ENCODE measurements at places on chromosomes 2 and 18.
A peak's percentile ranks its signal among the peaks of the same experiment; 100 is the strongest.

GRCh38 chr2:239587841-239588240, 187.0 kb upstream of the HDAC4 start:
- no peak for DNase-seq

- no peak for DNase-seq
Measured at GRCh38 chr18:59704146-59704545, 6.9 kb upstream of the CCBE1 start.

DNA sequence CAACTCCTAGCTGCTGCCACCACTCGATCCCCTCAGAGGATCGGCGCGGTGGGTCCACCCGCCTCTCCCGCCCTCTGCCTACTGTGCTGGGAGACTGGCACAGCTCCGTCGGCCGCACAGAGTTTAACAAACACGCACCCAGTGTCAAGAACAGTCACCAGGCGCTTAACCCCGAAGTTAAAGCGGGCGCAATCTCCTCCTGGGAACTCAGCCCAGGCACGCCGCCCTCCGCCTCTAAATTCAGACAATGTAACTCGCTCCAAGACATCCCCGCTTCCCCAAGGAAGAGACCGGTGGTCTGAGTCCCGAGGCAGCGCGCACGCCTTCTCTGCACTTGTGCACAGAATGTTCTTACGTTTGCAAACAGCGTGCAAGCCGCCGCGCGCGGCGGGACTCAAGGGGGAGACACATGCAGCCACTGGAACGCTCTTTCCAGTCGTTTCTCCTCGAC, 533 bp downstream of the CXCR4 start:
- DNase-seq: peak; percentile 63

DNA sequence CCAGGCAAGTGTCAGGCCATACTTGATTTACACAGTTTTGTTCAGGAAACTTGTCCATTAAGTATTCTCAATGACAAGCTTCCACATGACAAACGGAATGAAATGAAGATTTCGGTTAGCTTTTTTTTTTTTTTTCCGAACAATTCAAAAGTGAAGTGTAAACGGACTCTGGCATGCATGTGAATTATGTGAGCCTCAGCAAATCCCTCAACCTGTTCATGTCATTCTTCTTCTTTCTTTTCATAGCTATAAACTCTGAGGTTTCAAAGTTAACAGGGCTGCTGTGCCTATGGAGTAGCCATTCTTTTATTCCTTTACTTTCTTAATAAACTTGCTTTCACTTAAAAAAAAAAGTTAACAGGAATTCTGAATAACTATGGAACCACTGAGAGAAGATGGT, 110.3 kb downstream of the NOL10 start:
- no peak for DNase-seq

- DNase-seq: no peak
Measured at GRCh38 chr2:86011449-86011941, 94.2 kb downstream of the POLR1A start.

DNA sequence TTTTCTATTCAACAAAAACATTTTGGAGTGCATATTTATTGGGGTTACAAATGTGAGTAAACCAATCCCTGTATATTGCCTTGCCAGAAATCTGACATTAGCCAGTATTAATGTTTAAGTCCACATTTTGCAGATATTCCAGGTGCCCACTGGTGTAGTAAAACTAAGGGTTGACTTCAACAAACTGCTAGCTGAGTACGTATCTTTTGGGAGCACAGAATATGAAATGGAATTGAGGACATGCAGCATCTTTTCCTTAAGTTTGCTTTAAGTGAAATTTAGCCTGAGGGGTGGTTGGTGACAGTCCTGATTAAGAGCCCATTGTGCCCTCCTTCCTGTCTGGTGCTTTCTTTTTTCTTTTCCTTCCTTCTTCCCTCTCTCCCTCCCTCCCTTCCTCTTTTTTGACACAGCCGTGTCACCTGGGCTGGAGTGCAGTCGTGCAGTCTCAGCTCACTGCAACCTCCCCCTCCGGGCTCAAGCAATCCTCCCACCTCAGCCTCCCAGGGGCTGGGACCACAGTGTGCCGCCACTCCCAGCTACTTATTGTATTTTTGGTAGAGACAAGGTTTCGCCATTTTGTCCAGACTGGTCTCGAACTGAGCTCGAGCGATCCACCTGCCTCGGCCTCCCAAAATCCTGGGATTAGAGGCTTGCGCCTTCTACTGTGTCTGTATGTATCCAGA, 1.6 kb downstream of the NUP35 start:
- no peak for DNase-seq

DNA sequence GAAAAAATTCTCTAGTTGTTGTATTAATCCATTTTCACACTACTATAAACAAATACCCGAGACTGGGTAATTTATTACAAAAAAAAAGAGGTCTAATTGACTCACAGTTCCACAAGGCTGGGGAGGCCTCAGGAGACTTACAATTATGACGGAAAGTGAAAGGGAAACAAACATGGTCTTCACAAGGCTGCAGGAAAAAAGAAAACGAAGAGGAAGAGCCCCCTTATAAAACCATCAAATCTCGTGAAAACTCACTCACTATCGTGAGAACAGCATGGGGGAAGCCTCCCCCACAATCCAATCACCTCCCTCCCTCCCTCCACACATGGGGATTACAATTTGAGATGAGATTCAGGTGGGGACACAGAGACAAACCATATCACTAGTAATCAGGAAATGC, 61.7 kb upstream of the SPTBN1 start:
- no peak for DNase-seq

- no peak for DNase-seq
Measured at GRCh38 chr2:153819074-153819473, 52.6 kb upstream of the GALNT13 start.

GRCh38 chr2:190840569-190841172, 40.0 kb upstream of the GLS start:
- DNase-seq: no peak

GRCh38 chr2:20168727-20169696, 55.9 kb downstream of the SDC1 start:
- no peak for DNase-seq

DNA sequence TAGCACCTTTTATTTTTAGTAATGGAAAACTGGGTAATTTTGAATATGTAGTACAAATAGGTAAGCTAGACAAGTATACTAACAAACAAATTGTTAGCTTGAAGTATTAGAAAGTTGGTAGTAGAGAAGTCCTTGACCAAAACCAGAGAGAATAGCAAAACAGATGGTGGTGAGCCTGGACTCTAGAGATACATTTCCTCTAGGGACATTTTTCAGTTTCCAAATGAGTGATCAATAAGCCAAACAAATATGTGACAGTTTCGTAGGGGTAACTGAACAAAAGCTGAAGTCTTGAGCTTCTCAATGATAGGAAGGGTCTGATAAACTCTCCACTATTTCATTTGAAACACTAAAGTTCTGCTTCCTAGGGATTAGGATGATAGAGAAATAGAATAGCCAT, 692.0 kb upstream of the FAM98A start:
- DNase-seq: no peak

DNA sequence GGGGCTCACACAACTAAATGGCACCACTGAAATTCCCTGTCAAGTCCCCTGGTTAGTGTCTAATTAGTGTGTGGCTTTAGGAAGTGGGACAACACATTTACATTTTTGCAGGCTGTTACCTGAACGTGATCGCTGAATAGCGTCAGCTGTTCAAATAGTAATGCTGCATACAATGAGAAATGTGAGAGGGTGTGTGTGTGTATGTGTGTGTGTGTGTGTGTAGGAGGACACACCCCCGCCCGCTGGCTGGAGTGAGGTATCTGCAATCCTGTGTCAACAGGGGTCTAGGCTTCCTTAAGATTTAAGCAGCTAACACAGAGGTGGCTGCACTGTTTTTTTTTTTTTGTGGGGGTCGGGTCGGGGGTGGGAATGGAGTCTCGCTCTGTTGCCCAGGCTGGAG, 4.8 kb upstream of the LYPD6B start:
- no peak for DNase-seq
